ENCODE measurements at places on chromosomes 5 and 9.
A peak's percentile ranks its signal among the peaks of the same experiment; 100 is the strongest.

DNA sequence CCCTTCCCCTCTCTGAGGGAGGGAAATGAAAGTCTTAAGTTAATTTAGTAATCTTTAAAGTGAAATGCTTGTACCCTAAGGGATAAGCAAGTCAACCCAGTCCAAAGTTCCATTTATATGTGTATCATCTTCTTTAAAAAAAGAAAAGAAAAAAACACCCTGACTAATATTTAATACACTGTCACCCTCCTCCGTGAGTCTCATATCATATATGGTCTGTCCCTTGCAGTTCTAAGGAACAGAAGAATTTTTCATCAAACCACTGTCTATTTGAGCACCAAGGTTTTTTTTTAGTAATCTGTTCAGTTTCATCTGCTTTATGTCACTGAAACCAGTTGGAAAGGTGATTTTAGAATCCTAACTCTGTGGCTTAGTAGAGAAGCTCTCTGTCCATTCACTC lies 15.2 kb downstream of the TNIP1 start:
- no peak for DNase-seq

GRCh38 chr9:16179566-16179965 lies 626.7 kb downstream of the CCDC171 start:
- DNase-seq: no peak

DNA sequence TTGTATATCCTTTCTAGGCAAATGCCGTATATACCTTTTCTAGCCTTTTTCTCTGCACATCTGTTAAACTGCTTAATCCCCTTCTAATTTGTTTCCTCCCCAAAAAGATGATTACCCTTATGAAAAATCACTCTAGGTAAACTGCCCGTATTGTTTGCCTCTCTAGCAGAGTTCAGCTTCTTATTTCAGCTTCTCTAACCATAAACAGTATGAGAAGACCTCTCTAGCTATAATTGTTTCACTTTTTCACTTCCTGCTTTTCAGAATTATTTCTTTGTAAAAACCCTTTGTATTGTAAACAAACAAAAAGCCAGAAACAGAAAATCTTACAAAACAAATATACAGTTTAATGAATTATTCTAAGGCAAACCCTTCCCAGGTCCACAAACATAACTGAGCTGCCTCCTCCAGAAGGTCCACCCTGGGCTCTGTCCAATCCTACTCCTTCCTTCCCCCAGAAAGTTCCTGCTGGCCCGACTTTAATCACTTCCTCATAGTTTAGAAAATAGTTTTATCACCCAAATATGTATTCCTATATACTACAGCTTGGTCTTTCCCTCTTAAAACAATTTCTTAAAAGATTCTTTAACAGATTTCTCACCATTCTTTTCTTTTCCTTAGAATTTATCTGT lies 158.1 kb downstream of the FGF1 start:
- no peak for DNase-seq

- DNase-seq: peak; percentile 24
Measured at GRCh38 chr5:440401-441201, 2.4 kb upstream of the EXOC3 start.

GRCh38 chr5:138975098-138975847 lies 100.1 kb upstream of the LRRTM2 start:
- no peak for DNase-seq

DNA sequence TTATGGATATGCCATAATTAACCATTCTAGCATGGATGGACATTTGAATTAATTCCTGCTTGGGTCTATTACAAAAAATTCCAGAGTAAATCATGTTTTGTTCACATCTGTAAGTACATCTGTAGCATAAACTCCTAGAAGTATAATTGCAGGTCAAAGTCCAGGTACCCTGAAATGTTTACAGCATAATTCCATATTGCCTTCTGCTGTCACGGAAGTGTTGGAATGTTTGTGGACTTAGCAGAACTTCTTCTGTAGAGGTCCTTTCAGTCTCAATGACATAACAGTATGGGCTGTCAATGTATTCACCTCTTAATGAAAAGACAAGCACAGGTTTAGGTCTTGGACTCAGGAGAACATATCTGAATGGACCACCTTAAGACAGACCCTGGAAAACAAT lies 1.8 kb downstream of the FAM240B start:
- no peak for DNase-seq

- no peak for DNase-seq
Measured at GRCh38 chr9:31248156-31248555, 1136.3 kb upstream of the ACO1 start.

- DNase-seq: no peak
Measured at GRCh38 chr9:19231904-19232822, 1.7 kb downstream of the DENND4C start.

DNA sequence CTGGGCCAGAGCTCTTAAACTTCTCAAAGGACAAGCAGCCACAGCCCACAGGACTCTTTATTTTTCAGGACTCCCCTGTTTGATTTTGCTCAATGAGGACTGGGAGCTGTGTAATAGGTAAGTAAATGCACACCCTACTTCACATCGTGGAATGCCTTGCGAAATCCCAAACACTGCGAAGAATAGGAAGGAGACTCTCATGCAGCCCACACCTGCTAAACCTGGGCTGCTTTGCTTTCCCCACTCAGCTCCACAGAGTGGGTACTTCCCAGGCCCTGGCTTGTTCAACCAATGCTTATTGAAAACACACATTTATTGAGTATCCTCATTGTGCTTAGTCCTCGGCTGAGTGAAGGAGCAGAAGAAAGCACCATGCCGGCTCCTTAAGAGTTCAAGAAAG lies 103.3 kb upstream of the FSTL4 start:
- no peak for DNase-seq

DNA sequence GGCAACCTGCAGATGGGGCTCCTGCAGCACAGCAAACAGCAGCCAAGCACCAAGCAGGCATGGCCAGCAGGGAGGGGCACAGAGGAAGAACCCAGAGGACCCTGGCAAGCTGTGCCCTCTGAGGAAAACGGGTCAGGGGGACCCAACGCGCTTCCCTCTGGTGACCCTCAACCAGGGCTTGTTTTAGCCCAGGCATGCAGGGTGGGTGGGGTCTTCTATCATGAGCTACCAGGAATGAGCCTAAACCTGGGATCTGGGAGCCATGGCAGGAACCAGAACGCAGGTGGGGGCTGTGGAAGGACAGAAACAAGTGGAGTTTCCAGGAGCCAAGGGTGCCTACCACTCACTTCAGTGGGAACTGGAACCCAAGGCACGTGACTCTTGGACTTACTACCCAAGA lies 20.9 kb downstream of the IPPK start:
- DNase-seq: no peak

DNA sequence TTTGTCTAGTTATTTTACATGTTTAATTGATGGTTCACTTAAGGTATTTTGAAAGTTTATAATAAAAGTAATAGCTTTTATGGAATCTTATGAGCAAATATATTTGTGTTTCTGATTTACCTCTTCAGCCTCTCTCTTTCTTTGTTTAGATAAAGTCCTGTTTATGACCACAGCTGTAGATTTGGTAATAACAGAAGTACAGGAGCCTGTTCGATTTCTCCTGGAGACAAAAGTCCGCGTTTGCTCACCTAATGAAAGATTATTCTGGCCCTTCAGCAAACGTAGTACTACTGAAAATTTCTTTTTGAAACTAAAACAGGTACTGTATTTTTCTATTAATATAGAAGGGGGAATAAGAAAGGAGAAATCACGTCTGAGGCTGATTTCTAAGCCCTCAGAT lies 35.0 kb upstream of the GPR21 start:
- no peak for DNase-seq

- DNase-seq: no peak
Measured at GRCh38 chr5:93874080-93874479, 132.7 kb upstream of the POU5F2 start.

GRCh38 chr5:144065786-144066185 lies 104.7 kb downstream of the YIPF5 start:
- DNase-seq: no peak

DNA sequence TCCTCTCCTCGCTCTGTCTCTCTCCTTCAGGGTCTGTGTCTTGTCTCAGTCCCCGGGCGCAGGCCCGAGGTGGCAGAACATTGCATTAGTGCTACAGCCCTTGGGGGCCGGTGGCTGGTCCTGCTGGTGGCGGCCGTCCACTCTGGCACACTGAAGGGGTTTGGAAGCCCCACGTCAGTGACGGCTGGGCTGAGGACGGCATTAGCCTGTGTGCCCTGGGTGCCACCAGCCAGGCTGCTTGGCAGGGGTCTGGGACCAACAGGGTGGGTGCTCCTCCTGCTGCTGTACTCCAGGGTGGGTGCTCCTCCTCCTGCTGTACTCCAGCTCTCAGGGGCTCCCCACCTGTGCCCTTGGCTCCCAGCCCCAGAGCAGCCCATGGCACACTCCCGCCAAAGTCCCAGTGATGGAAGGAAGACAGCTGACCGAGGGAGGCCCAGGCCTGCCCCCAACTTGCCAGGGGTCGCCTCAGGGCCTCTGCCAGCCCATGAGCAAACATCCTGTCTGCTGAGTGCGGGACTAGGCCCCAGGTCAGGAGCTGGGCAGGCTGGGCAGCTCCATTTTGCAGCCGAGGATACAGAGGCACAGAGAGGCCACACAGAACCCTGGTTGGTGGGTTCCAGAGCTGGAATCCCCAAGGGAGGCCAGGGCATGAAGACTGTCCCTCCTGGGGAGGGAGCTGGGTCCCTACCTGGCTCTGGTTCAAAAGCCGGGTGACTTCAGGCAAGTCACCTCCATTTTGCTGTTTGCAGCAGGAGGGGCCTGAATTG lies 27.3 kb downstream of the SARDH start:
- DNase-seq: no peak

- no peak for DNase-seq
Measured at GRCh38 chr5:78659114-78659513, 10.5 kb upstream of the LHFPL2 start.

GRCh38 chr9:84807870-84808390 lies 138.4 kb downstream of the NTRK2 start:
- DNase-seq: no peak

DNA sequence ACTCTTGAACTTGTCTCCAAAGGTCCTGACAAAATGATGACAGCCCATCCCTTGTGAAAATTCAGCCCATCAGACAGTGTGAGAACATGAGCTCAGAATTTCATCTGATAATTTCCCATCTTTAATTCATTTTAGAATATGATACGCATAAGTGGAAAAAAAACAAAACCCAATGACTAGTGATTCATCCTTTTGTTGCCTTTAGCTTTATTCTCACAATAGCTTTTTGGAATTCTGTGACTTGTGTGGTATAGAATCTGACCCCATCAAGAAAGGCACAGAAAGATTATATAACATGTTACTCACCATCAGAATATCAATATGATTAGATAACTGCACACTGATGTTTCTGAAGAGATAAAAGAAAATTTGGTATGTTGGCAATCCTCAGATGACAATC lies 16.1 kb upstream of the TMED7 start:
- no peak for DNase-seq

DNA sequence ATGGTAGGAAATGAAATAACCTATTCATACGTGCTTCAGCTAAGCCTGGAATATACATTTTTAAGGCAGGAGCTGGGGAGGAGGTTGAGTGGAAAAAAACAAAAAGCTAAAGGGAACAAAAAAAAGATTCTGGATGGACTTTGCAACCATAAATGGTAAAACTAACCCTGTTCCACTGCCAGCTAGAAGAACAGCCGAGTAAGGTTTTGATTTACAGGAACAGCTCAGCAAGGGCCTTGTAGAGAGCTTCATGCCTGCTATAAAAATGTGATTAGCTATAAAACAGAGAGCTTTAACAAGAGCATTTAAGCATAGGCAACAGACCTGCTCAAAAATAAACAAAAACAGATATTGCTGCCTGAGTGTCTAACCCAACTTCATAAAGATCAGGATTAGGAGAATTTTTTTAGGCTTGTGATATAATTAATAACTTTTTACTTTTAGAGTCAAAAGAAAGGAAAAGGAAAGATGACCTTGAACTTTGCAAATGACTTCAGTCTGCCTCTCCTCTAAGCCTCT lies 194.8 kb downstream of the FBXL7 start:
- no peak for DNase-seq

- DNase-seq: no peak
Measured at GRCh38 chr5:134528556-134528955, 3.1 kb downstream of the JADE2 start.

DNA sequence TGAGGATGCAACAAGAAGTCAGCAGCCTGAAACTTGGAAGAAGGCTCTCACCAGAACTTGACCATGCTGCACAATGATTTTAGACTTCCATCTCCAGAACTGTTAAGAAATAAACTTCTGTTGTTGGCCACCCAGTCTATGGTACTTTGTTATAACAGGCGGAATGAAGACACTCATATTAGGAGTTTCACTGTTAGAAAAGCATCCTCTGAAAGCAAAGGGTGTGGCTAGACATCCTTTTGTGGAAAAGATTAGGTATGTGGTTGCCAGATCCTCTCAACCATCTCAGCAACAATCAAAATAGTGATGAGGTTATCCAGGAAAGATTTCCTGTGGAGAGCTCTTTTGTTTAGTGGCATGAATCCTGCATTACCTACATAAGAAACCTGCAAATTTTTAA lies 20.7 kb downstream of the ITGA2 start:
- no peak for DNase-seq

DNA sequence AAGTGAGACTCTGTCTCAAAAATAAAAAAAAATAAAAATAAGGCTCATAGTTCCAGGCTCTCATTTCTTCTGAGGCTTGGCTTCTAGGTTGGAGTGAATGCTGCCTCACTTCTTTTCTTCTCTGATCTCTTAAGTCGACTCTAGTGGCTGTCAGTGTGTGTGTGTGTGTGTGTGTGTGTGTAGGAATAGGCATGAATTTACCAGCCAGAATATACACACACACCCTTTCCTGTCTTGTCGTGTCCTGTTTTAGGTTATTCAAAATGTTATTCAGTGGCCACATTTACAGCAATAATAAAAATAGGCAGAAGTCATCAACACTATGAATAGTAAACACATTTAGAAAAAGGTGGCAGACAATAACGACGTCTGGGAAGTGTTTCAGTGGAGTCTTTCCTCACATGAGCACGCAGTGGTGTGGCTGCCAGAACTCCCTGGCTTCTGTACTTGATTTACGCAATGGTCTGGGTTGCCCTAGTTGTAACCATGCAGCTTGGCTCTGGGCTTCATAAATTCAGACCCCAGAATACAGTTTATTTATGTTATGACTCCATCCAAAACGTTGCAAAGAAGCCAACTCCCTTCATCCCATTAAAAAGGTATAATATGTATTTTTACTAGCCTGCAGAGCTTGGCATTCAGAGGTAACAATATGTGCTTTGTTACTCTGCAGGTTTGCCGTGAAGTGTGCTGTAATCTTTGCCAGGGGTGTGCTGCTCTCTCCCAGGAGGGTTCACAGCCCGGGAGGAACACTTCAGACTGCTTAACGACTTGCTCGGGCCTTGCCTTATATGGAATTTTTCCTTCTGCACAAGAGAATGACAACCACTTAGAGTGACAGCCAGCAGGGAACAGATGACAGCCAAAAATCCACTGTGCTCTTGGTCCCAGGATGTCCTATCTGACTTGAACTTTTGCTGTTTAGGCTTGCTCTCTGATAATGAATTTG lies 34.4 kb upstream of the PALM2AKAP2 start:
- no peak for DNase-seq

- no peak for DNase-seq
Measured at GRCh38 chr5:159049844-159050315, 49.8 kb downstream of the EBF1 start.
